Natural killer cell (primary cell): ENCODE measurements at places on chromosomes 2 and 18. TPM values are rescaled to one million over a fixed set of nuclear protein-coding genes. Genes with fewer than 3 reads are reported as not detected.

DNA sequence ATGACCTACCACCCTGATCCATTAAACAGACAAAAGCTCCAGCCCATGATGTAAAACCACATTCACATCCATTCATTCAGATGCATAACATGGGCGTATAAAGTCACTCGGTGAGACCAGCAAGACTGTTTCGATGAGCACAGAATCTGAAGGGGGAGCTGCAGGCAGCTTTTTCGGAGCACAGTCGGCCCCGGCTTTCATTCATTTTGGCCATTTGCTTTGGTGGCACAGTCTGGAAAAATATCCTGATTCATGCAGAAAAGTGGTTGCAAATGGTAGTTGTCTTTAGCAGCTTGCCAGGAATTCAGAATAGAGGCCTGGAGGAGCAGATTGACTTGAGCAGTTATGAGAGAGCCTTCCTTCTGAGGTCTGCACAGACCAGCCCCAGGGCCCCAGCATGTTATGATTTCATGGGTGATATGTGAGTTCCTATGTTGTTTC, 11.2 kb downstream of the ARID5A start:
- H3K4me1 ChIP-seq, result peaks cover 47% of the 10 kb centered on the region
- DNase-seq, result no peak
- H3K36me3 ChIP-seq, result peaks cover 53% of the 10 kb centered on the region
- H3K27me3 ChIP-seq, result no peaks in the 10 kb centered on the region
- no peak overlapping the region for H3K4me3 ChIP-seq
- H3K27ac ChIP-seq, result no peak overlapping the region

DNA sequence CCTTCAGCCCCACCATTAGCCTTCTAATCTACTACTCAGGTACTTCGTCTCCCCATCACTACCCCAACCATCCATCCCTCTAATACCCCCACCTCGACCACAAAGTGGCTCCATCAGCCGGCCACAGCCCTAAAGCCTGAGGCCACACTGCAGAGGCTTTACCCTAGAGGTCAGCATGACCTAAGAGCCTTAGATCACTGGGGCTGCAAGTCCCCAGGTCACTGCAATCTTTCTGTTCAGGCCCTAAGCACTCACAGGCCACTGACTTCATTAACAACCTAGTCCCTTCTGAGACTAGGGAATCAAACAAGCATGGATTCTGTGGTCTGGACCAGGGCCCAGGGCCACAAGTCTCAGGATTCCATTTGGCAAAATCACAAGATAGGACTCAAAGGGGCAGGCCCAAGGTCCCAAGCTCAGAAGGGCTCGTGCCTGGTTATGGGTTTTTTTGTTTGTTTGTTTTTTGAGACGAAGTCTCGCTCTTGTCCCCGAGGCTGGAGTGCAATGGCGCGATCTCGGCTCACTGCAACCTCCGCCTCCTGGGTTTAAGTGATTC, 37.0 kb upstream of the PKDCC start:
- H3K4me1 ChIP-seq, result peaks cover 19% of the 10 kb centered on the region
- no peaks in the 10 kb centered on the region for H3K27me3 ChIP-seq
- DNase-seq, result no peak

DNA sequence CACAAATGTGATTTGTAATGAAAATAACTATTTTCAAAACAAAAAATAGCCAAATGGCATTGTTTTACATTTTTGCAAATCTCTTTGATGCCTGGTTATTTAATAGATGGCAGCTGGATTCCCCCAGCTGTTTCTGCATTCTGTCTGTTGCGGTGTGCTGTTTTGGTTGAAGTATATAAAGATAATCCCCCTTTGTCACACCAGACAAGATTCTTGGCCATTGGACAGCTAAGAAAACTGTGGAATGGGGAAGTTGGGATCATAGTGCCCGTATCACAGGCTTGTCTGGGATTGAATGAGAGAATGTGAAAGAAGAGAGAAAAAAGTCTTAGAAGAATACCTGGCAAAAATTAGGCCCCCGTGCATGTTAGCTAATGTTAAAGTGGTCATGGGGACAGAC, 19.5 kb upstream of the LYPD6B start:
- H3K4me1 ChIP-seq, result peaks cover 4% of the 10 kb centered on the region
- no peaks in the 10 kb centered on the region for H3K27me3 ChIP-seq
- DNase-seq, result no peak

Gene SLC66A3
- total RNA-seq, result 21.8 TPM

Gene LIMS4
- total RNA-seq, result 0.33 TPM
